ENCODE measurements at places on chromosomes 6 and 20. TPM values are rescaled to one million over a fixed set of nuclear protein-coding genes. Genes with fewer than 3 reads are reported as not detected.

Gene HTR1E
- total RNA-seq: not detected

Gene C4A
- total RNA-seq: 4.3 TPM

Gene PACRG
- total RNA-seq: 0.26 TPM

Gene DEFB132
- total RNA-seq: not detected

Gene CST5
- not detected for total RNA-seq

Gene ARID1B
- total RNA-seq: 88.2 TPM

Gene MYO6
- total RNA-seq: 48.1 TPM
